ENCODE measurements at places on chromosomes 2 and 18.

DNA sequence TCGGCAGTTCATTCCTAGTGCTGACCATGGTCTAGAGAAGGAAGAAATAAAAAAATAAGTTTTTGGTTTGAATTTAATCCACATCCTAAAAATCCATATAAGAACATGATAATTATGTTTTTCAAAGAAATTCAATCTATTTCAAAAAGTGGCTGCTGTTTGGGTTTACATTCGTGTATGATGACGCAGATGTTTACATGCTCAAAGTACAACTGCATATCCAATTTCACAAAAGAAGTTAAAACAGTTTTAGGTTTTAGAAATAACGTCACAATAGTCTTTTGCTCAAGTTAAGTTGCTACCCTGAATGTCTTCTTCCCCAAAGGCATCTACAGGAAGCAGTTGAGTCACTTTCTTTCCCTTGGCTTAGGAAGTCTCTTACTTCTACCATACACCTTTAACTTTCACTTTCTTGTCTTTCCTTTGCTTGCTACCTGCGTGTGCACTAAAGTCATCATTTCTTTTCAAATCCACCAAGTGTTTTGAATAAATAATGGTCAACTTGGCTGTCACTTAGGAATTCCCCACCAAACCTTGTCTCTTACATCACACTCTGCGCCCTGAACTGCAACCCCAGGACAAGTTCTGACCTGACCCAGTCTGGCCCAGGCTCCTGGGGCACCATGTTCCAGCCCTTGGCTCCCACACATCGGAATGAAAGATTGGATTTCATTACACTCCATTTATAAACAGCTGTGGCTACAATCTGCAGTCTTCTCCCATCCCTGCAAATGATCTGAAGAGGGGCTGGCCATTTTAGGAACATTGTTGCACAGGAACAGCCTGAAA lies 28.4 kb downstream of the FAM237A start:
- DNase-seq = no peak

DNA sequence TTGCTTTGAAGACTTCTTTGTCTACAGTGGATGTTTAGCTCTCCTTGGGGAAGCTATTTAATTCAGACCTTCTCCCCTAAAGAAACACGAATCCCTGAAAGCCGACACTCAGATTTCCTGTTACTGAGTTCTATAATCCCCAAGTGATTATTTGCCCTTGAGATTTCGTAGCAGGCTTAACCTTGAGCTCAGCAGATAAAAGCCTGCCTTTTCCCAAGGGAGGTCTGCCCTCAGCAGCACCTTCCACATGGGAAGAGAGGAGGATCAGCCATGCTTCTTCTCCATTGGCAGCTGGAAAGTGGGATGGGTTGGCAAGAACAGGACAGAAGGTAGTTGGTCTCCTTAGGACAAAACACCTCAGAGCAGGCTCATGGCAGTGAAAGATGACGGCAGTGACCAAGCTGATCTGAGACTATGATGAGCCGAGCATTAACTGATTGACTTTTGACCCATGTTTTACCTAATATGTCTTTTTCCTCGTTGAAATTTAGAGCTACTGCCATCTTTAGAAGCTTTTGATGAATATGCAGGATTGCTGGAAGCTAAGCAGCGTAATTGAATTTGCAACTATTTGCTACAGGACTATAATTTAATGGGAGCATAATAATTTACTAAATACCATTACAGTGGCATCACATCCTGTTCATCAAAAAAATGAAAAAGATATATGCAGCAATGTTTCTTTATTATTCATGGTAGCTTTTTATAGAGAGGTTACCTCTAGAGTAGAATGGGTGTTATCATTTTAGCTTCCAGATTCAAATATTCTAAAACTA lies 511.1 kb upstream of the ID2 start:
- no peak for DNase-seq

GRCh38 chr2:234661175-234661574 lies 164.3 kb upstream of the ARL4C start:
- no peak for DNase-seq

DNA sequence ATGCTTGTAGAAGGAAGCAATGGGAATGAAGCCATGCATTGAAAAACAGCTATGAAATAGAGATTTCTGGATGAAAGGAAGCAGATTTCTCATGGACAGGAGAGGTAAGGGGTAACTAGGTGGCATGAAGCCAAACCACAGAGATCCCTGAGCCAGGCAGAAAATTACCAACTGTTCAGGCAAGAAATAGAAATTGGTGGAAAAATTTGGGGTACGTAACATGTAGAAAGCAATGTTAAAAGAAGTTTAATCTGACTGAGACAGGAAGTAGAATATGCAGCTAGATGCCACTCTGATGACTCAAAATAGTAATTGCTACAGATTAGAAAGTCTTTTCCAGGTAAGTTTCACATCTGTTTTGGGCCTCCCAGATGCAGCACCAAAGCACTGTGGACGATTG lies 928.5 kb upstream of the CELF4 start:
- no peak for DNase-seq

Measured in stimulated activated CD8-positive, alpha-beta memory T cell treated with anti-CD3 and anti-CD28 coated beads, Interleukin-7, amount 100 ng/mL, for 1 hour (primary cell).